ENCODE measurements at places on chromosomes 3 and 15.
A peak's percentile ranks its signal among the peaks of the same experiment; 100 is the strongest.

- H3K4me1 ChIP-seq = no peaks in the 10 kb centered on the region
- H3K4me3 ChIP-seq = no peak overlapping the region
- peaks cover 3% of the 10 kb centered on the region for H3K27me3 ChIP-seq
- peaks cover 2% of the 10 kb centered on the region for H3K36me3 ChIP-seq
- H3K27ac ChIP-seq = no peak overlapping the region
Observed at GRCh38 chr15:33278816-33279612, 31.8 kb upstream of the RYR3 start.

GRCh38 chr3:100898681-100899080, 94.5 kb downstream of the ABI3BP start:
- H3K36me3 ChIP-seq = no peaks in the 10 kb centered on the region
- no peak for DNase-seq
- no peak overlapping the region for H3K27ac ChIP-seq
- no peak overlapping the region for H3K4me3 ChIP-seq
- H3K27me3 ChIP-seq = peaks cover 2% of the 10 kb centered on the region

GRCh38 chr3:30288830-30289229, 317.6 kb upstream of the TGFBR2 start:
- no peaks in the 10 kb centered on the region for H3K27me3 ChIP-seq
- no peak overlapping the region for H3K27ac ChIP-seq
- no peak for DNase-seq
- no peak overlapping the region for H3K4me3 ChIP-seq

GRCh38 chr3:125511420-125512118, 8.4 kb downstream of the SNX4 start:
- no peak for DNase-seq
- peak overlapping the region; percentile 2 for H3K27ac ChIP-seq
- peaks cover 34% of the 10 kb centered on the region for H3K36me3 ChIP-seq
- peak overlapping the region; percentile 4 for H3K4me3 ChIP-seq
- H3K27me3 ChIP-seq = no peaks in the 10 kb centered on the region
- peaks cover 18% of the 10 kb centered on the region for H3K4me1 ChIP-seq

DNA sequence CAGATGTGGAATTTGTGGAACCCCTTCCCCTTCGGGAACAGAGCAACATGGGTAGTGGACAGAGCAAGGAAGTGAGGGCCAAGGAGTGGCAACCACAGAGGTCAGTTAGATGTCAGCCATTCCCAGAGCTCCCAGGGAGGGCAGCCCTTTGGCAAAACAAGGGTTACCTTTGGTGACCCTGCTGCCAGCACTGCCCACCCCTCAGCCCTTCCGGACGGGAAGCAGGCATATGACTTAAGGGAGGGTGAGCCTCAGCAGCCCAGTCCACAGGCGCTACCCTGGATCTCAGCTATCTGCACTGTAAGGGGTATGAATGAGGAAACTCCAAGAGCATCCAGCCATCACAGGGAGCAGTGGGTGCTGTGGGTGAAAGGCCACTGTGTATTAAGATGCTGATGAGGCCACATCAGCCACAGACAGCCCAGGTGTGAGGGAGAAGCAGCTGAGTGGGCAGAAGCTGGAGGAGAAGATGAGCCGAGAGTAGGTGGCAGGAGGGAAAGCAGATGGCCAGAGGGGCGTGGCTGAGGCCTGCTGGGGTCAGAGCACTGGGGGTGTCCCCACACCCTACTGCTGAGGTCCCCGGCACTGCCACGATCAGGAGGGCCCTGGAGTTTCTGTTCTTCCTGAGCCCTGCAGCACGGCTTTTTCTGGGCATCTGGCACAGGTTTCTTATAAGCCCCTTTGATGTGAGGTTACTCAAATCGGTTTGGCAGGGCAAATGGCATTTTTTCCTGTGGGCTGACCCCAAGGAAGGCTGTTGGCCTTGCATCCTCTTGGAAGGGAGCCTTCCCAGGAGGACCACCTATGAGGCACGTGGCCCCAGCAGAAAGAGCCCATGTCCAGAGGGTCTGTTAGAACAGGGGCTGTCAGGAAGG, 6.2 kb downstream of the PLA2G4D start:
- H3K36me3 ChIP-seq = no peaks in the 10 kb centered on the region
- no peak for DNase-seq
- no peak overlapping the region for H3K27ac ChIP-seq
- H3K4me3 ChIP-seq = no peak overlapping the region
- H3K4me1 ChIP-seq = peaks cover 5% of the 10 kb centered on the region

GRCh38 chr3:143190101-143190500, 70.5 kb downstream of the CHST2 start:
- peaks cover 2% of the 10 kb centered on the region for H3K36me3 ChIP-seq
- no peaks in the 10 kb centered on the region for H3K27me3 ChIP-seq
- no peak for DNase-seq
- peaks cover 3% of the 10 kb centered on the region for H3K4me1 ChIP-seq
- H3K27ac ChIP-seq = no peak overlapping the region

DNA sequence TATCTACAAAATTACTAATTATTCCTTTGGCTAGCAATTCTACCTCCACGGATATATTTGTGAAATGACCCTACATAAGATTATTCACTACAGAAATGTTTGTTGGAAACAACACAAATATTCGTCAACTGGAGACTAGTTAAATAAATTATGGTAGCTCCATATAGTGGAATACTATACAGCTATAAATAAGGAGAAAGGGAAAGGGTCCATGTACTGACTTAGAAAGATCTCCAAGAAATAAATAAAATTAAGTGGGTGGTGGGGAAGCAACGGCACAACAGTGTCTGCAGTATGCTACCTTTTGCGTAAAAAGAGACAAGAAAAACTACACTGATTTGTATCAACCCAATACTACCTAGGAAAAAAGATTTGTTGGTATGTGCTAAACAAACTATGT, 96.7 kb upstream of the BHLHE40 start:
- H3K36me3 ChIP-seq = no peaks in the 10 kb centered on the region
- no peak overlapping the region for H3K4me3 ChIP-seq
- no peak for DNase-seq
- no peaks in the 10 kb centered on the region for H3K4me1 ChIP-seq

DNA sequence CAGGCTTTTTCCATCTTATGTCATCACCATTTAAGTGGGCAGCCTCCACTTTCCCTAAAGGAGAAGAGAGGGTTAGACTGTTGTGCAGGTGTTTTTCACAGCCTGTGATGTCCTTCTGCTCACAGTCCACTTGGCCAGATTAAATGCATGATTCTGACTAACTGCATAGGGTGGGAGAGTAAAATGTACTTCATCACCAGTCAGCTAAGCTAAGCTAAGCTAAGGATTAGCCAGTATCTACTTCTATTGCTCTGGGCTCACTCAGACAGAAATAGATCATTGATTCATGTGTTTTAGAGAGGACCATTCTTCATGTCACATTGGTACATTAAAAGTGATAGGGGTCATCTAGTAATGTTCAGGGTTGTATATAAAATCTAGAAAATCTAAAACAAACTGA, 1013.1 kb downstream of the NTRK3 start:
- no peaks in the 10 kb centered on the region for H3K36me3 ChIP-seq
- H3K4me3 ChIP-seq = no peak overlapping the region
- no peaks in the 10 kb centered on the region for H3K4me1 ChIP-seq
- no peak for DNase-seq
- no peaks in the 10 kb centered on the region for H3K27me3 ChIP-seq

GRCh38 chr3:151301787-151302186, 14.8 kb downstream of the GPR87 start:
- H3K36me3 ChIP-seq = no peaks in the 10 kb centered on the region
- no peak overlapping the region for H3K27ac ChIP-seq
- no peak overlapping the region for H3K4me3 ChIP-seq

GRCh38 chr15:81398910-81399551, 25.0 kb upstream of the TMC3 start:
- H3K27ac ChIP-seq = no peak overlapping the region
- no peaks in the 10 kb centered on the region for H3K36me3 ChIP-seq

DNA sequence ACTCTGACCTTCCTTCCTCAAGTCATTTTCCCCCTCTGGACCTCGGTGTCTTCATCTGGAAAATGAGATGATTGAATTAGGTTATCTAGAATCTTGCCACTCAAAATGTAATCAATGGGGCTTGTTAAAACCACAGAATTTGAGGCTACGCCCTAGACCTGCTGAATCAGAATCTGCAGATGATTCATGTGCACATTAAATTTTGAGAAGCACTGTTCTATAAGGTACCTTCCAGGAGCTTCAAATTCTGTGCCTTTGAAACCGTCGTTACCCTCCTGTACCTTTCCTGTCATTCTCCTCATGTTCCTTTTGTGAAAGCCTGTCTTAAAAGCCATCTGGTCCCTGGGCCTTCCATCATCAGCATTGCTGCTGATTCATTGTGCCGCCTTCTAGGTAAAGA, 172.4 kb upstream of the TOPAZ1 start:
- no peak overlapping the region for H3K27ac ChIP-seq
- no peak overlapping the region for H3K4me3 ChIP-seq
- no peaks in the 10 kb centered on the region for H3K27me3 ChIP-seq
- no peaks in the 10 kb centered on the region for H3K4me1 ChIP-seq
- H3K36me3 ChIP-seq = no peaks in the 10 kb centered on the region
- no peak for DNase-seq

- no peaks in the 10 kb centered on the region for H3K36me3 ChIP-seq
- H3K27me3 ChIP-seq = peaks cover 37% of the 10 kb centered on the region
- DNase-seq = no peak
- peaks cover 8% of the 10 kb centered on the region for H3K4me1 ChIP-seq
- H3K4me3 ChIP-seq = peak overlapping the region; percentile 64
Observed at GRCh38 chr3:27720899-27721716, 1.0 kb downstream of the EOMES start.

GRCh38 chr3:9179826-9180763, 69.4 kb downstream of the SRGAP3 start:
- peaks cover 5% of the 10 kb centered on the region for H3K27me3 ChIP-seq
- H3K27ac ChIP-seq = no peak overlapping the region
- H3K36me3 ChIP-seq = no peaks in the 10 kb centered on the region
- H3K4me3 ChIP-seq = peak overlapping the region; percentile 41
- no peak for DNase-seq
- H3K4me1 ChIP-seq = peaks cover 21% of the 10 kb centered on the region

- no peaks in the 10 kb centered on the region for H3K4me1 ChIP-seq
- no peak within 1 kb of the TSS for H3K27ac ChIP-seq
- no peaks in the 10 kb centered on the region for H3K27me3 ChIP-seq
- DNase-seq = no peak
- H3K36me3 ChIP-seq = no peaks in the 10 kb centered on the region
- H3K4me3 ChIP-seq = no peak within 1 kb of the TSS
Observed at GRCh38 chr3:98462901-98463300, at the start of gene OR5K1. Gene OR5K1 (plus strand): TSS chr3:98463201. CDS start chr3:98469577, 6,376 bp downstream.

GRCh38 chr15:89139613-89140499, 51.6 kb downstream of the ABHD2 start:
- H3K4me1 ChIP-seq = peaks cover 4% of the 10 kb centered on the region
- DNase-seq = no peak
- H3K4me3 ChIP-seq = no peak overlapping the region
- H3K36me3 ChIP-seq = peaks cover 17% of the 10 kb centered on the region
- H3K27me3 ChIP-seq = no peaks in the 10 kb centered on the region
- H3K27ac ChIP-seq = no peak overlapping the region

DNA sequence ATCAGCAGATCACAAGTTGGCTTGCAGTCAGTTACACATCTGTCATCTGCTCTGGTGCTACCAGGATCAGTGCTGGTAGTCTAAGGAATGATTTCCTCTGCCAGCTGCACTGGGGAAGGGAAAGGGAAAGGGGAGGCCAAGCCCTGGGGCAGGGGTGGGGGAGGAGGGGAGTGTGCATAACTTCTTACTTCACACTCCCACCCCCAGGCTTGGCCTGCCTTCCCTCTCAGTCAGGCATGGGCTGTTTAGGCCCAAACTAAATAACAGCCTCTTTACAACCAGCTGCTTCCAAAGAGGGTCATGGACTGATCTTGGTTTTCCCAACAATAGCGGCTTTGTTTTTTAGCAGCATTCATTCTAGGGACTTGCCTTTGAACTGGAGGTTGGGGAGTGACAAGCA, 86.1 kb upstream of the PSMD6 start:
- H3K4me3 ChIP-seq = no peak overlapping the region
- H3K27me3 ChIP-seq = peaks cover 2% of the 10 kb centered on the region
- DNase-seq = no peak
- no peak overlapping the region for H3K27ac ChIP-seq

DNA sequence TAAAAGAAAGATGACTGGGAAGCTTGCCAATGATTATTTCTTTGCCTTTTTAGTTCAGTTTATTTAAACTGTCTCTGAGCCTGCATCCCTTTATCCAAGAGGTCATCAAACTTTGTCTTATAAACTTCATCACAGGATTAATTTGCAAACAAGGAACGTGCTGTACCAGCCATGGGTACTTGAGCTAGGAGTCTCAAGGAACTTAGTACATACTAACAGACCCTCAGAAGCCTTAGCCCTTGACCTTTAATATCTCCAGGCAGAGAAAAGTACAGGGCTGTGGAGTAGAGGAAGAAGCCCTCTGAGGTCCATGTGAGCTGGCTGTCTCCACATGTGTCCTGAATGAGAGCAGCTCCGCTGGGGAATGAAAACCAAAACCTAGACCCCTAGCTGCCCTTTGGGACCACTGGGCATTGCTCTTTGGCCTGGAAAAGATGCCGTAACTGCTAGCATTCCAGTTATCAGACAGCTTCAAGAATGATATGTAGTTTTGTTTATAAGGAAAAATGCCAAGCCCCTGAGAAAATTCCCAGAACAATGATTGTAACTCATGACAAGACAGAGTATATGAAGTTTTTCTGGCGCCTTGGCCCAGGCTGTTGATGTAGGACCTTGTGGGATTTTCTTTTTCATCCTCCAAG, 92.1 kb downstream of the ASB7 start:
- no peaks in the 10 kb centered on the region for H3K4me1 ChIP-seq
- no peak for DNase-seq
- H3K36me3 ChIP-seq = peaks cover 2% of the 10 kb centered on the region
- no peak overlapping the region for H3K27ac ChIP-seq

DNA sequence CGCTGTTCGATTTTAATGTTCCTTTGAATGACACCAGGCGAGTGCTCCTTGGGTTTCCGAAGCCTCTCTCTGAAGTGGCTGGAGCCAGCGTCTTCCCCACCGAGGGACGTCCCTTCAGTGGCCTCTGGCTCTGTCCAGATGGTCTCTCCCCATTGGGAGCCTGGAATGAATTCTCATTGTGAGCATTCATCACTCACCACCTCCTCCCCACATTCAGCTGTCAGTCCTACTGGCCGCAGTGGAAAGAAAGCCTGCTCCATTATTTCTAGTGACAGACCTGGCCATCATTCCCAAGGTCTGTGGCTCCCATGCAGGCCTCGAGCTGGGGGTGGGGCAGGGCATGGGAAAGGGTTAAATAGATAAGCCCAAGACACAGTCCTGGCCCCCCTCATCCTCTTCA, 35.2 kb downstream of the ZNF710 start:
- DNase-seq = no peak
- peaks cover 43% of the 10 kb centered on the region for H3K4me1 ChIP-seq
- no peak overlapping the region for H3K27ac ChIP-seq
- peak overlapping the region; percentile 40 for H3K4me3 ChIP-seq
- peaks cover 7% of the 10 kb centered on the region for H3K36me3 ChIP-seq
- no peaks in the 10 kb centered on the region for H3K27me3 ChIP-seq

- no peak overlapping the region for H3K4me3 ChIP-seq
- H3K27ac ChIP-seq = no peak overlapping the region
- H3K4me1 ChIP-seq = peaks cover 6% of the 10 kb centered on the region
Observed at GRCh38 chr15:42182328-42182886, 25.7 kb downstream of the VPS39 start.

GRCh38 chr15:78251136-78251535, 13.2 kb upstream of the DNAJA4 start:
- no peak for DNase-seq
- H3K4me3 ChIP-seq = no peak overlapping the region
- H3K36me3 ChIP-seq = no peaks in the 10 kb centered on the region
- peaks cover 8% of the 10 kb centered on the region for H3K27me3 ChIP-seq
- H3K4me1 ChIP-seq = no peaks in the 10 kb centered on the region

Data from memory B cell (primary cell).